Prostate gland (tissue), 2 donors: ENCODE measurements at places on chromosomes 11 and 22.

DNA sequence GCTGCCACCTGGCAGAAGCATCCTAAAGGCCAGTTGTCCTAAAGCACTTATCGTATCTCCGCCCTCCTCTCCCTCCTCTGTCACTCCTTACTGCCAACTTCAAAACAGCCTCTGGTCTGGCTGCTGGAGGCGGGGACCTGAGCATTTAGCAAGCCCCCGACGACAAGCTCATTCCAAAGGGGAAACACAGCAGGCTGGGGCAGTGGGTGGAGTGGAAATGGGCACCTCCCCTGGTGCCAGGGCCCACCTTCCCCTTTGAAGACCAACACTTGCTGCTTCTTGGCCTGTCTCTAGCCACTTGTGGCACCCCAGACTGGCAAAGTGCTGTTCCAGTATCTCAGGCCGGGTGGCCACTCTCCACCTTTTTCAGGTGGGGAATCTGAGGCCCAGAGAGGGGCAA, 3.6 kb downstream of the MAP3K11 start:
- DNase-seq: no peak

DNA sequence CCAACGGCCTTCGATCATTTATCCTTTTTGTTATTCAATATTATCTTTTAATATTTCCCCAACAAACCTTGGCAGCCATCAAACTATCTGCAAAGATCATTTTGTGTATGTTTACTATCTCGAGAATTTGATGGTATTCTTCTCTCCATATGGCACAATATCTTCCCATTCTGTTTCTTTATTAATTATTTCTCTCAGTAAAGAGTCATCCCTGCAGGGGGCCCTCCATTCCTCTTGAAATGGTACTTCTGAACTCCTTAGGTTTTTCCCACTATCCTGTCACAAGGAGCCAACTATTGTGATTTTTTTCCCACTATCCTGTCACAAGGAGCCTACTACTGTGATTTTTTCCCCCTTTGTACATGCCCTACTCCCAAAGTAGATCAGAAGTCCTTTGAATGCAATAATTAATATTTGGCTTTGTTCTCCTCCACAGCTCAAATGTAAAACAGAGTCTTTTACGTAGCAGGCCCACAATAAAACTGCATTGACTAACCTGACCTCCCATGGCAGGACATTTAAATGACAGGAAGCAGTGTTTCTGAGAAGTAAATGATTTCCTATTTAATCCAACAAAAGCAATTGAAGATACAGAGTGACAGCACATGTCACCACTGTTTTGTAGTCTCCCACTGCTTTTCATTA, 43.3 kb downstream of the PDGFD start:
- no peak for DNase-seq

GRCh38 chr11:101321222-101321621, 191.6 kb upstream of the PGR start:
- no peak for DNase-seq

DNA sequence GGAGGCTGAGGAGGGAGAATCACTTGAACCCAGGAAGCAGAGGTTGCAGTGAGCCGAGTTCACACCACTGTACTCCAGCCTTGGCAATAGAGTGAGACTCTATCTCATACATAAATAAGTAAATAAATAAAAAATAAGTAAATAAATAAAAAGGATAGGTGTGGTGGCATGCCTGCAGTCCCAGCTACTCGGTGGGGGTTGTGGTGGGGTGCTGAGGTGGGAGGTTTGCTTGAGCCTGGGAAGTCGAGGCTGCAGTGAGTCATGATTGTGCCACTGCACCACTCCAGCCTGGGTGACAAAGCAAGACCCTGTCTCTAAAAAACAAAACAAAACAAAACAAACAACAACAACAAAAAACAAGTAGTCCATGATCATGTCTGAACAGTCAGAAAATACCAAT, 3.1 kb downstream of the LARGE2 start:
- no peak for DNase-seq

- DNase-seq: no peak
Observed at GRCh38 chr22:28246397-28246796, 327.3 kb upstream of the PITPNB start.

GRCh38 chr11:116364348-116364747, 408.4 kb downstream of the BUD13 start:
- DNase-seq: no peak

DNA sequence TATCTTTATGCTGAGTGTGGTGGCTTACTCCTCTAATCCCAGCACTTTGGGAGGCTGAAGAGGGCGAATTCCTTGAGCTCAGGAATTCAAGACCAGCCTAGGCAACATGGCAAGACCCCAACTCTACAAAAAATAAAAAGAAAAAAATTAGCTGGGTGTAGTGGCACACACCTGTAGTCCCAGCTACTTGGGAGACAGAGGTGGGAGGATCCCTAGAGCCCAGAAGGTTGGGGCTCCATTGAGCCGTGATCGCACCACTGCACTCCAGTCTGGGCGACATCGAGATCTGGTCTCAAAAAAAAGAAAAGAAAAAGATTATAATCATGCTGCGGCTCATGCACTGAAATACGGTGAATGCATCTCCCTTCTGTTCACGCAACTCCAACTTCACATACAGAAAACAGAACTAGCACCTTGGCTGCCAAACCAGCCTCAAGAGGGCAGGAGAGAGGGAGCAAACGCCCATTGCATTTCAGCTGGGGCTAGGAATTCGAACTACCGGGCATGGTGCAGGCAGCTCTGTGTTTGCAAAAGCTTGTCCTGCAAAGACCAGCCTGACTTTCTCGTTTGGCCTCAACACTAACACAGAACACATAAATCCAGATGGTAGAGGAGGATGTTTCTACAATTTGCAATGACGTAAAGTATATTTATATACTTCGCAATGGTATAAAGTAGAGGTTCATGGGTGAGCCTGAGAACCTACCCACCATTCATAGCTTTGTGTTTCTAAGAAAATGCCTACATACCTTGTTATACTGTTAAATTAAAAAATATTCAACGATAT, 6.3 kb upstream of the SYNGR1 start:
- peak; percentile 76 for DNase-seq

GRCh38 chr11:27216270-27217149, 146.5 kb downstream of the CCDC34 start:
- DNase-seq: no peak

DNA sequence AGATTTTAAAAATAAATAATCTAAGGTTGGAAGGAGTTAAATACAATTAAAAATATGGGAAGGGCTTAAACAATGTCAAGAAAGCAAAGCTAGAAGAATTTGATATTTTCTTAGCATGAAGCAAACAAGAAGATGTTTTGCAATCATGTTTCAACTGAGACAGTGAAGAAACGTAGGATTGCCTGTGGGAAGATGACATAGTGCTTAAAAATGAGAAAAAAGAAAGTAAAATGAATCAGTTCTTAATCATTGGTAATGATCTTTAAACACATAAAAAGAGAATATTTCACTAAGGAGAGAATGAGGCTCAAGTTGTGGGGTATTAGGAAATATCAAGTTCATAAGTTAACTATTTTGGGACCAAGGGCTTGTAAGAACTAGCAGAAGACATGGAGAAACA, 855.0 kb downstream of the METTL15 start:
- no peak for DNase-seq

DNA sequence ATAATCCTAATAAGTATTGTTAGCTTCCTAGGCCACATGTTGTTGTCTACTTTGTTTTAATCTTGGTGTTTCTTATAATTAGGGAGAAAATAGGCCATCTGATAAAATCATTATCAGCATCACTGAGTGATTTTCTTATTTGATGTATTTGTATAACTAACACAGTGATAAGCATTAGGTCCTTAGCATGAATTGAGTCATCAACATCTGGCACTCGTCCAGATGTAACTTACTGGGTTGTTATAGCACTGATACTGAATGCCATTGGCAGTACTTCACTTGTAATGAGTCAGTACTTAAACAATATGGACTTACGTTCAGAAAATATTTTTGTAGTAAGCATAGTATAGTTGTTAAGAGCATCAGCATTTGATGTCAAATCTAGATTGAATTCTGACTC, 16.2 kb downstream of the API5 start:
- no peak for DNase-seq

DNA sequence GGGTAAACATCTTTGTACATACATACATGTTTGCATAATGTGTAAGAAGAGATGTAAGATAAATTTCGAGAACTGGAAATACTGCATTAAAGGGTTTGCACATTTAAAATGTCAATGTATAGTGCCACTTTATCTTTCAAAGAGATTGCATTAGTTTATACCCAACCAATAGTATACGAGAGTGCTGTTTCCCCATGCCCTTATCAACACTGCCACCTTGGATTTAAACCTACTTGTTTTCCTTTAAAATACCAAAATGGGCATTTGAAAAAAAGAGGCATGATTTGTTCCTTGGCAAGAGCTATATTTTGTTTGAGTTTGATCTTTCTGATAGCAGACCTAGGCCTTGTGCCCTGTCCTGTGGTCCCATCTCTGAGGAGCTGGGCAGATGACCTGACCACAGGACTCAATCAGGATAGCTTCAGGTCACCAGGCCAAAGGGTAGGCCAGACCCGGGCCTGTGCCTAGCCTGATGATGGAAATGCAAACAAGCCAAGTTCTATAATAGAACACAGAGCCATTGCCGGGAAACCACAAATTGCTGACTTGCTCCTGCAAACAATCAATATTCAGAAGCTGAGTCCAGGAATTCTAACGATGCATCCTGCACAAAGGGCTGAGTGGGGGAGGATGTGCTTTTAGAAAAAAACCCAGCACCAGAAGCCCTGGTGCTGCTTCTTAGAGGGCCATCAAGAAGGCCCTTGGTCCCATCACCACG, 16.9 kb upstream of the ALG8 start:
- DNase-seq: no peak

GRCh38 chr22:37281646-37282384, 493 bp upstream of the CYTH4 start:
- DNase-seq: no peak

DNA sequence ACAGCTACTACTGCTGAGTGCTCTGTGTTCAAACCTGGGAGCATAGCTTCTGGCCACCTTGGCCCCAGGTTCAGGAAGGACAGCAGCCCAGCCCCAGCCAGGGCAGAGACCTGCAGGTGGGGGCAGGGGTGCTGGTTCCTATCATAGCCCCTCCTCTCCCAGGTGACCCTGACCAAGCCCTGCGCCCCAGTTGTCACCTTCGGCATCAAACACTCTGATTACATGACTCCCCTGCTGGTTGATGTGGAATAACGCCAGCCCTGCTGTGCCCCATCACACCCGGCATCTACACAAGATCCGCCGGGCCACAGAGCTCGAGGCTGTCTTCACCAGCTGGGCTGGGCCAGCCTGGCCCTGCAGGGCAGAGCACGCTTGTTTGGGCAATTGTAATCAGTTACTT, 6.9 kb downstream of the SCGB1C1 start:
- no peak for DNase-seq

- no peak for DNase-seq
Observed at GRCh38 chr11:128522943-128523518, 64.3 kb downstream of the ETS1 start.

DNA sequence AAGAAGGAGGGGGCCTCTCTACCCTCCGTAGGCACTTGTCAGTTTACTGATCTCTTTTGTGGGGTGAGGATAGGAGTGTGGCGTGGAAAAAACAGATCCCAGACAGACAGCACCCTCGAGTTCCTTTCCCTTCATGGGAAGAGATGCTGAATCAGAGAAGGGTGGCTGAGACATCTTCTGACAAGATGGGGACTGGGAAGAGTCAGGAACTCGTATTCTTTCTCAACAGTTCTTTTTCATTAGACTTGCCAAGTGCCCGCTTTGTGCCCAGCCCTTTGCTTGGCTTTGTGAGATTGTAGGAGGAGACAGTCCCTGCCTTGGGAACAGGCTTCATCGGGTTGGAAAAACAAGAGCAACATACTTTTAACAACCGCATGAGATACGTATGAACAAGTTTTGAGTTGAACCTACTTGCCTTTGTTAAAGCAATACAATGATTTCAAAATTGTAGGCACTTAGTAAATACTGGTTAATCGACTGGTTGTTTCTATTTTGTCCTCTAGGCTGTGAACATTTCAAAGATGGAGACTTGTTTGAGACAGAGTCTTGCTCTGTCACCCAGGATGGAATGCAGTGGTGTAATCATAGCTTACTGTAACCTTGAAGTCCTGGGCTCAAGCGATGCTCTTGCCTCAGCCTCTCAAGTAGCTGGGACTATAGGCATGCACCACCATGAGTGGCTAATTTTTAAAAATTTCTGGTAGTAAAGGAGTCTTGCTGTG, 1.1 kb downstream of the RRM1 start:
- DNase-seq: no peak

DNA sequence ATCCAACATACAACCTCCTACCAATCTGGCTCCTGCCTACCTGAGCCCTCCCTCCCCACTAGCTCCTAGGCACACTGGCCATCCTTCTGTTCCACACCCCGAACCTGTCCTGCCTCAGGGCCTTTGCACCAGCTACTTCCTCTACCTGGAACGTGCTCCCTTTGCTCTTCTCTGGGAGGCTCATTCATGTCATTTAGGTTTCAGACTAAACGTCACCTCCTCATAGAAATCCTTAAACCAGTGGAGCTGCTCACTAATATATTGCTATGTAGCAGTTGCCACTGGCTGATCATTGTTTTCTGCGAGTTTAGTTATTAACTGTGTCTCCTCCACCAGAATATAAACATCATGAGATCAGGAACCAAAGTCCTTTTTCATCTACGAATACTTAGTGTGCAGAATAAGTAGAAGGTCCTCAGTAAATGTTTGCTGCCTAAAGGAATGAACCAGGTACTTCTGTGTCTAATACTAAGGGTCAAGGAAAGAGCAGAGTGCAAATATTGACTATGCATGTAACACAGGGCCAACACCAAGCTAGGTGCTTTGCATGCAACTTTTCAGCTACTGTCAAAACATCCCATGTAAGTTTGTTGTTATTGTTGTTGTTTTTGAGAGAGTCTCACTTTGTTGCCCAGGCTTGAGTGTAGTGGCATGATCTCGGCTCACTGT, 277.6 kb upstream of the SYN3 start:
- no peak for DNase-seq

- DNase-seq: no peak
Observed at GRCh38 chr11:132864811-132865576, 667.3 kb downstream of the OPCML start.

- no peak for DNase-seq
Observed at GRCh38 chr11:8352876-8353505, 89.3 kb upstream of the LMO1 start.
